Left renal cortex interstitium (tissue), 4 donors: ENCODE measurements at places on chromosomes 5 and 9.
A peak's percentile ranks its signal among the peaks of the same experiment; 100 is the strongest.

DNA sequence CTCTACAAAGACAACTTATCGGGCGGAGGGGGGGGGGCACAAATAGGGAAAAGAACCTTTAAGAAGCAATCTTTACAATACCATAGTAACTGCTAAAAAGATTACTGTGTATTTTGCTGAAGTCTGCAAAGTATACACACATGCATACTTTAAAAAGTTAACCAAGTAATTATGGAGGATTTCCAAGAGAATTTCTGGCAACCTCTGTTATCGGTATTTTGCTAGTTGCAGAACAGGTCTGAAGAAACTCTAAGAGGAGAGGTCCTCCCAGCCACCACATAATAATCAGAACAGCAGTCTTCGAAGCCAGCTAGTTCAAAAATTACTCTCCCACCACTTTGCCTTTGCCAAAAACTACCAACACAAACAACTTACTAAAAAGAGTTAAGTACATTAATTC is 56.1 kb downstream of the UBAP2 start:
- DNase-seq = no peak

- DNase-seq = no peak
These were observed 1012.5 kb upstream of the SEMA6A start for GRCh38 chr5:117587111-117587510.

- DNase-seq = no peak
These were observed 20.3 kb downstream of the CDC14B start for GRCh38 chr9:96599298-96599697.

GRCh38 chr9:136105398-136106135 is 10.5 kb upstream of the NACC2 start:
- DNase-seq = no peak

DNA sequence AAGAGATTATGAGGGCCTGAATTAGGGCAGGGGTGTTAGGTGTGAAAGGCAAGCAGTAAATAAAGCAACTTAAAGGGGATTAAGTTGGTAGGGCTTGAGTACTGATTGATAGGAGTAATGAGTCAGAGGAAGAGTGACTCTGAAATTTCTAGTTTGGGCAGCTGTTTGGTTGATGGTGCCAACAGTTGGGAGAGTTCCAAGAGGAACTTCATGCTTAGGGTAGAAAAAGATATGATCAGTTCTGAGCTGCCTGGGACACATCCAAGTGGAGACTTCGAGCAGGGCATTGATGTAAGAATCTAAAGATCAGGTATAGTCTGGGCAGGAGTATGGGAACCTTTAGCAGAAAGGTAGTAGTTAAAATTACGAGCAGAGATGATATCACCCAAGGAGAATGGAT is 10.2 kb downstream of the MAMDC2 start:
- DNase-seq = no peak

- DNase-seq = no peak
These were observed 328.3 kb downstream of the GLIS3 start for GRCh38 chr9:3971391-3972082.

DNA sequence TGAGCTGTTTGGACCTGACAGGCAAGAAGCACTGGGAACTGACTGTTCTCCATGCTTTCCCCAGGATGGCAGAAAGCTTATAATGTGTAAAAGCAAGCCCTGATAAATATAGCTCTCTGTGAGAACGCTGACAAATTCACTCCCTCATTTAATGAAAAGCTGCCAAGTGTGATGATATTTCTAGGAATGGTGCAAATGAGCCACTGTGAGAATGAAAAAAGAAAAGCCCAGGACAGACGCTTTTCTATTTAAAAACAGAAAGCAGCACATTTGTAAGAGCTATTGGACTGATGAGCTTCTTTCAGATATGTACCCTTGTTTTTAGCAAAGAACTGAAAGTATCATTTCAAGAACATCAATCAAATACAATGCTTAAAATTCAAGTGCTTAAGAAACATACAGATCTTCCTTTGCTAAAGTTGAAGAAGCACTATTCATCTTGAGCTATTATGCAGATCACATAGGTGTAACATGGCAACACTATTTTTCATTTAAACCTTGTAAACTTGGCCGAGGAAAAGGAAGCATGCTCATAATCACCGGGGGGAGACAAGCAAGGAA is 842.6 kb upstream of the ACO1 start:
- no peak for DNase-seq

DNA sequence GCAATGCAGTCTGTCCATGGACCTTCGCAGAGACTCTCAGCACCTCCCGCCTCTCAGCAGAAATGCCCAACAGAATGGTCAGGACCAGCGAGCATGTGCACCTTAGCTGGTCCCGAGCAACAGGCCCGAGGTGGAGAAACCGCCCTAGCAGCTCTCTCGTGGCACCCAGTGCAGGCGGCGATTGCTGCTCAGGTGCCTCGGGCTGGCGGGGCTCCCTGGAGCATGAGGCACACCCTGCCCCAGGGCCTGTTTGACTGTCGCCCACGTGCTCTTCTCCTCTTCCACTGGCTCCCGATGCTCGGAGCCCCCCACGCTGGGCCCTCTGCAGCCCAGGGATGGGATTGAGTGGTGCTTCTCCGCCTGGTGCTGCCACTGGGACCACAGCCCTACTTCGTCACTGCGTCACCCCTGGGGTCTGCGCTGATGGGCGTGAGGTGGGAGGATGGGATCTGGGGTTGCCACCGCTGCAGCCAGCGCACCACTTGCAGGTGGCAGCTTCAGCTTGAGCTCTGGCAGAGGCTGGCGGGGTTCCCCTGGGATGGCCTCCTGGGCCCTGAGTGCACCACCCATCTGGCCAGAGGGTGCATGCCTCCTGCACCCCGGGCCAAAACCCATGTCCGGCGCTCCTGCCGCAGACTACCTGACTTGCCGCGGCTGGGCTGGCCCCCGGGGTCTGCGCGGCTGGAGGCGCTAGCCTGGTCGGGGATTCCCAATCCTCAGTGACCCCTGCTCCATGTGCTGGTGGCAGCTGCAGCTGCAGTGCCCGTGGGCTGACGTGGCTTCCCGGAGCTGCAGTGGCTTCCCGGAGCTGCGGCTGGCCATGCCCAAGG is 244.2 kb downstream of the FOXD4L6 start:
- DNase-seq = no peak

GRCh38 chr9:98162613-98163012 is 29.8 kb downstream of the CORO2A start:
- no peak for DNase-seq

DNA sequence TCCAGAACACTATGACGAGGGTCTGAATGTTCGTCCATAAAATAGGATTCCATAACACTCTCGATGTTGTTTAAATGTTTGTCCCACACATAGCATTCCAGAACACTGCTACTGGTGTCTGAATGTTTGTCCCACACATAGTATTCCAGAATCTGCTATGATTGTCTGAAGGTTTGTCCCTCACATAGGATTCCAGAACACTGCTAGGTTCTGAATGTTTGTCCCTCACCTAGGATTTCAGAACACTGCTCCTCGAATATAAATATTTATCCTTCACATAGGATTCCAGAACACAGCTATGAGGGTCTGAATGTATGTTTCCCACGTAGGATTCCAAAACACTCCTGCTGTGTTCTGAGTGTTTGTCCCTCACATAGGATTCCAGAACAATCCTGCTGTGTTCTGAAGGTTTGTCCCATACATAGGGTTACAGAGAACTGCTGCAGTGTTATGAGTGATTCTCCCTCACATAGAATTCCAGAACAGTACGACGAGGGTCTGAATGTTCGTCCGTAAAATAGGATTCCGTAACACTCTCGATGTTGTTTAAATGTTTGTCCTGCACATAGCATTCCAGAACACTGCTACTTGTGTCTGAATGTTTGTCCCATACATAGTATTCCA is 215.3 kb downstream of the FOXD4L6 start:
- no peak for DNase-seq

GRCh38 chr5:98827161-98827560 is 53.7 kb downstream of the RGMB start:
- DNase-seq = no peak

- no peak for DNase-seq
These were observed 313.9 kb upstream of the TLE4 start for GRCh38 chr9:79257790-79258351.

- no peak for DNase-seq
These were observed 181.1 kb downstream of the PAPPA start for GRCh38 chr9:116334546-116335150.

GRCh38 chr5:89313044-89313443 is 430.1 kb upstream of the MEF2C start:
- no peak for DNase-seq

DNA sequence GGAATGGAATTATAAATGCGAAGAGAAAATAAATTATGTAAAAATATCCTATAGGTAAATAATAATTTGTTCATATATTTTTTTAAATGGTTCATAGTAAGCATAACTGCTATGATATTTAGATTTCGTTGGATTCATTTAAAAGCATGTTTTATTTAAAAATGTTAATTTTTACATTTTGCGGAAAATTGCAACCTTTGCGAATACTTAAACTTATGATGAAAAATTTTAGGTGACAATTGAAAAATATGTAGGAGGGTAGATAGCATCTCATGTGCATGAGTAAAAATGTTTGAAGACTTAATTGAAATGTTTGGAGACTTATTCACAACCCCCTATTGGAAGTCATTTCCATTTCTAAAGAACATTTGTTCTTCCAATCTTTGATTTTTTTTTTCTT is 4.1 kb upstream of the FEM1C start:
- no peak for DNase-seq

DNA sequence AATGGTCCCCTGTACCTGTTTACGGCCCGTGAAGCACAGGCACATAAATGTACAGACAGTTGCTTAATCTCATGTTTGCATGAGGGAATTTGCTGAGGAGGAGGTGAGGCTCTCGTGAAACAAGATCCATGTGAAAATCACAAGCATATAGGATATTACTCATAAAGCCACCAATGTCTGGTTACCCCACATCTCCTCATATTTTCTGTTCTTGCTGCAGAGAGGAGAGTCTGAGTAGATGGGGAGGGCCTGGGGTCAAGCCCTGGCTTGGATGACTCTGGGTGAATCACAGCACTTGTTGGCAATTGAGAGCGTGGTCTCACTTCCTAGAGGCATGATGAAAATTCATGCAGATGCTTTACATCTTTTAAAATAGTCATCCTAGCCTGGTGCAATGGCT is 975 bp downstream of the AGXT2 start:
- DNase-seq = no peak

- DNase-seq = no peak
These were observed 33.5 kb upstream of the SLC28A3 start for GRCh38 chr9:84374013-84374412.

DNA sequence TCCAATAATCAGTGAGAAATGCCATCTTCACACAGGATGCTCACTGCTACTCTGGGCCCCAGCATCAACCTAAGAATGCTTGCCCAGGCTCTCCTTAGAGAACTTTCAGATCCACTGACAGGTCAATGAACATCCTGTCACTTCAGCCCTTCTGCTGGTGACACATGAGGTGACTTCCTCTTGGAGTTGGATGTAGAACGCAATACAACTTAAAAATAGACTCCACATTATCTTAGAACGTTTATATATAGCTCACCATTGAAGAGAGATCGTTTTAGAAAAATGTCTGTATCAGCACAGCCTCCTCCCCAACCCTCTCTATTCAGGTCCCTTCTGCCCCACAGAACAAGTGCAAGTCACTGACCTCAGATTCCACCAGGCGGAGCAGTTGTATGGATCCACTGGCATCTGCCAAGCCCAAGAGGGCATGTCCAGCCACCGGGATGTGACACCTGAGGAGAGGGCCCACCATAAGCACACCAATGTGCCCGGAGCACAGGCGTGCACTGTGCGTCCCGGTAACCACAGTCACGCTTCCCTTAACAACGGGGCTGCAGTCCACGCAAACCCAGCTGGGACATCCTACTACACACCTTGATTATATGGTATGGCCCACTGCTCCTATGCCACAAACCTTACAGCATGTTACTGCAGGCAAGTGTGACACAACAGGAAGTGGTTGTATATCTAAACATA is 2.9 kb downstream of the DPH7 start:
- no peak for DNase-seq

DNA sequence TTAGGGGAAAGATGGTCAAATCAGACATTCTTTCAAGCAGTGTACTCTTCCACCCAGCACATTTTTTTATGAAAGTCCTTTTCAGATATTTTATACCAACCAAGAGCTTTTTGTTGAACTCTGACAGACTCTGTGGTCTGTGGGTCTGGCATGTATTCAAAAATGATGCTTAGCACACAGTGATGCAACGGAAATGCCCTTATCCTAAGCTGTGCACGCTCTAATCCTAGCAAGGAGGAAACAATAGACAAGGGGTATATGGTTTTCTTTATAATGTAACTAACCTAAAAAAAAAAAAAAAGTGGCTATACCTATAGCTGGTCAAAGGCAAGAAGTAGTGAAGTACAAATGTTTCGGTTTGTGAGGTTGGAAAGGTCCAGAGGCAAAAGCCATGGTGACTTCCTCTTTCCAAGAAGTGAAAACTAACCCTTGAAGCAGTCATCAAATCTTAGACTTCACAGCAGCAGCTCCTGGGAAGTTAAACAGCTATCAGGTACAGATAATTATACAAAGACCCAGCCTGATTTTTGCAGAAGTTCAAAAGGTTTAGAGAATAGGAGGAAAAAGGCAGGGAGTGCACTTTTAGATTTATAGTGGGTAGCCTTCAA is 82.5 kb downstream of the SEMA6A start:
- DNase-seq = no peak

GRCh38 chr5:22541037-22541436 is 312.1 kb downstream of the CDH12 start:
- peak; percentile 19 for DNase-seq

GRCh38 chr9:34591248-34591916 is 1.9 kb upstream of the CNTFR start:
- no peak for DNase-seq

GRCh38 chr9:31372799-31373587 is 1011.5 kb upstream of the ACO1 start:
- no peak for DNase-seq

GRCh38 chr5:173582216-173583111 is 34.0 kb downstream of the BOD1 start:
- DNase-seq = no peak

GRCh38 chr5:97838214-97838613 is 655.2 kb upstream of the RIOK2 start:
- DNase-seq = no peak

- DNase-seq = no peak
These were observed 259.4 kb downstream of the GADD45G start for GRCh38 chr9:89864257-89864656.

DNA sequence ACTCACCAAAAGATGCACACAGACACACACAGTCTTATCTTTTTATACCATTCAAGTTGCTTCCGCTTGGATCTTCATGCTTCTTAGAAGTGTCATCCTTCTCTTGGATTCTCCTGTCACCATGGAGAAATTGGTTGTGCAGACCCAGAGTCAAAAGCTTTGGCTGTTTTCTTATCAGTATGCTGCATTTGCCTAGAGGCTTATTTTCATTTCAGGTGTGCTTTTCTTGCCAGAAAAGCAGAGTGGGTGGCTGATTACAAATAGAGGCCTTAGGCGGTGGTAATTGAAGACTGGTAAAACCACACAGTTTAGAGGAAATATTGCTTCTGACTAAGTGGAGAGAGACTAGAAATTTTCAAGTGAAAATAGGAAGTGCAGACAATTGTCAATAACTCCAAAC is 70.2 kb upstream of the TLE4 start:
- no peak for DNase-seq
